CD14-positive monocyte (primary cell): ENCODE measurements at places on chromosomes 3 and 15.

DNA sequence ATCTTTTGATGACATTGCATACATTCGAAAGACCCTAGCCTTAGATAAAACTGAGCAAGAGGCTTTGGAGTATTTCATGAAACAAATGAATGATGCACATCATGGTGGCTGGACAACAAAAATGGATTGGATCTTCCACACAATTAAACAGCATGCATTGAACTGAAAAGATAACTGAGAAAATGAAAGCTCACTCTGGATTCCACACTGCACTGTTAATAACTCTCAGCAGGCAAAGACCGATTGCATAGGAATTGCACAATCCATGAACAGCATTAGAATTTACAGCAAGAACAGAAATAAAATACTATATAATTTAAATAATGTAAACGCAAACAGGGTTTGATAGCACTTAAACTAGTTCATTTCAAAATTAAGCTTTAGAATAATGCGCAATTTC lies 16.7 kb downstream of the KCNMB3 start:
- H3K4me3 ChIP-seq: no peak overlapping the region
- no peak overlapping the region for H3K27ac ChIP-seq
- DNase-seq: no peak
- H3K4me1 ChIP-seq: no peaks in the 10 kb centered on the region

GRCh38 chr3:108322352-108322751 lies 26.0 kb downstream of the HHLA2 start:
- no peaks in the 10 kb centered on the region for H3K27me3 ChIP-seq
- no peaks in the 10 kb centered on the region for H3K4me1 ChIP-seq
- no peak for DNase-seq
- no peak overlapping the region for H3K4me3 ChIP-seq
- H3K36me3 ChIP-seq: no peaks in the 10 kb centered on the region

DNA sequence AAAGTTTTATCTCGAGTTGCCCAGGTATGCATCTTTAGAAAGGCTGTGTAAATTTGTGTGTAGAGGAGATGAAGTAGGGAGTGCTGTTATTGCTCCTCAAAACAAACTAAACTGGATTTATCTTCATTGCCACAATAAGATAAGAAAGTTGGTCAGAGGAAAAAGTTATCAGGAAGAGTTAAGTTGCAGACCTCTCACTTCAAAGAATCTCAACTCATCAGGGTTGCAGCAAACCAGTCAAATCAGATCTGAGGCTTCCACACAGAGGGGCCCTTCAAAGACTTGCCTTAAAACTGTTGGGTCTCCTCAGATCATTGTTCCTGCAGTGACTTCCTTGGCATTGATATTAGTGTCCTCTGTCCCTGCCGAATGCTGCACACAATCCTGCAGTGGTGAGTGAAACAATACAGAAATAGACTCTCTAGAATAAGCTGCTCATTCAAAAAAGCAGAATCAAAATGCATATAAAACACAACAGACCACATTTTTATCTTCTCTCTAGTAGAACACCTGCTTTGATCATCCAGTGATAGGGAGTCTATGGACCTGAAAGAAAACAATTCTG lies 191.2 kb upstream of the CBLB start:
- DNase-seq: no peak
- H3K4me1 ChIP-seq: no peaks in the 10 kb centered on the region
- H3K27me3 ChIP-seq: no peaks in the 10 kb centered on the region
- H3K4me3 ChIP-seq: no peak overlapping the region
- H3K27ac ChIP-seq: no peak overlapping the region

GRCh38 chr3:112619295-112619694 lies 21.6 kb downstream of the CCDC80 start:
- H3K36me3 ChIP-seq: no peaks in the 10 kb centered on the region
- DNase-seq: peak; percentile 55
- H3K4me1 ChIP-seq: peaks cover 7% of the 10 kb centered on the region
- H3K27me3 ChIP-seq: no peaks in the 10 kb centered on the region

DNA sequence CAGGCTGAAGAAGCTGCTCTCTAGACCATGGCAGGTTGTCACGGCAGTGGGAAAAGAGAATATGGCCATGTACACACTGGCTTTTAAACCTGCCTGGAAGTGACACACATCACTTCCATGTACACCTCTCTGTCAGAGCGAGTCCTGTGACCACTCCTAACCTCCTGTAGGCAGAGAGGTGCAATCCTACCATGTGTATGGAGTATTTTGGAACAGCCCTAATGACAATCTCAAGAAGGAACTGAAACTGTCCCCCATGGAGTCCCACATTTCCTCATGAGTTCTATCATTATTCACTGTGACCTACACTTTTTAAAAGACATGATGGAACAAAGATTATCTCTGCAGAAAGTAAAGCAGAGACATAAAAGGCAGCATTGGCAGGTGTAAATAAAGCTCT lies 153.4 kb upstream of the PFN2 start:
- H3K27ac ChIP-seq: no peak overlapping the region
- no peaks in the 10 kb centered on the region for H3K36me3 ChIP-seq
- H3K4me3 ChIP-seq: no peak overlapping the region
- no peak for DNase-seq
- no peaks in the 10 kb centered on the region for H3K4me1 ChIP-seq

- no peaks in the 10 kb centered on the region for H3K4me1 ChIP-seq
- DNase-seq: no peak
- no peaks in the 10 kb centered on the region for H3K27me3 ChIP-seq
- no peaks in the 10 kb centered on the region for H3K36me3 ChIP-seq
- no peak overlapping the region for H3K27ac ChIP-seq
Observed at GRCh38 chr3:124428372-124429128, 301.7 kb upstream of the UMPS start.

GRCh38 chr3:88671573-88671972 lies 435.8 kb upstream of the EPHA3 start:
- no peaks in the 10 kb centered on the region for H3K27me3 ChIP-seq
- no peak overlapping the region for H3K27ac ChIP-seq
- H3K4me3 ChIP-seq: no peak overlapping the region
- no peak for DNase-seq

- no peak for DNase-seq
- no peaks in the 10 kb centered on the region for H3K36me3 ChIP-seq
- no peaks in the 10 kb centered on the region for H3K4me1 ChIP-seq
- no peak overlapping the region for H3K4me3 ChIP-seq
- H3K27me3 ChIP-seq: no peaks in the 10 kb centered on the region
Observed at GRCh38 chr3:63557912-63558311, 94.6 kb upstream of the SNTN start.

DNA sequence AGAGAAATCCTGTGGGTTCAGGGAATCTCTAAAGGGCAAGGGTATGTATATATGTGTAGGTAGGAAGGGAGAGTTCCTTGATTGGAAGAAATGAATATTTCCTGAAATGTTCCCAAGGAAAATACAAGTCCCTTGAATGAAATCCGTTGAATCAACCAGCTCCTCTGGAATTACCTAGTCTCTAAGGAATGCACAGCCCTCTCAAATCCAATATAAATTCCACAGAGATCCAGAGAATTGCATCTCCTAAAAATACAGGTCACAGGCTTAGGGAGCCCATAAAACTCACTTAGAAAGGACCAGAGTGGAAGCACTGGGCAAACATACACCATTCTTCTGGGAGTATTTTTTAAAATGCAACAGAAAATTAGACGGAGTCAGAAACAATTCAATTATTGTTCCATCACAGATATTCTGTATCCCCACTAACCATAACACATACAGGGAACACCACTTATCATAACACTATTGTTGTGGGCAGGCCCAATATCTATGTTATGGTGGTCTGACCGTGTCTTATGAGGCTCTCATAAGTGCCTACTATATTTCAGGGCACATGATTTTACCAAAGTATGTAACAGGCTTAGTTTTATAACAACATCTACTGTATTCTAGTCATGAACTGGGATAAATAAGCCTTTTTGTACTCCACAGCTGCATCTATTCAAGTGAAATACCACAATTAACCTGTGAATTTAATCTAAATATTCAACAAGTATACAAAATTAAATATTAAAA lies 43.7 kb downstream of the IGSF11 start:
- no peaks in the 10 kb centered on the region for H3K36me3 ChIP-seq
- no peaks in the 10 kb centered on the region for H3K4me1 ChIP-seq
- H3K27me3 ChIP-seq: no peaks in the 10 kb centered on the region
- no peak for DNase-seq

DNA sequence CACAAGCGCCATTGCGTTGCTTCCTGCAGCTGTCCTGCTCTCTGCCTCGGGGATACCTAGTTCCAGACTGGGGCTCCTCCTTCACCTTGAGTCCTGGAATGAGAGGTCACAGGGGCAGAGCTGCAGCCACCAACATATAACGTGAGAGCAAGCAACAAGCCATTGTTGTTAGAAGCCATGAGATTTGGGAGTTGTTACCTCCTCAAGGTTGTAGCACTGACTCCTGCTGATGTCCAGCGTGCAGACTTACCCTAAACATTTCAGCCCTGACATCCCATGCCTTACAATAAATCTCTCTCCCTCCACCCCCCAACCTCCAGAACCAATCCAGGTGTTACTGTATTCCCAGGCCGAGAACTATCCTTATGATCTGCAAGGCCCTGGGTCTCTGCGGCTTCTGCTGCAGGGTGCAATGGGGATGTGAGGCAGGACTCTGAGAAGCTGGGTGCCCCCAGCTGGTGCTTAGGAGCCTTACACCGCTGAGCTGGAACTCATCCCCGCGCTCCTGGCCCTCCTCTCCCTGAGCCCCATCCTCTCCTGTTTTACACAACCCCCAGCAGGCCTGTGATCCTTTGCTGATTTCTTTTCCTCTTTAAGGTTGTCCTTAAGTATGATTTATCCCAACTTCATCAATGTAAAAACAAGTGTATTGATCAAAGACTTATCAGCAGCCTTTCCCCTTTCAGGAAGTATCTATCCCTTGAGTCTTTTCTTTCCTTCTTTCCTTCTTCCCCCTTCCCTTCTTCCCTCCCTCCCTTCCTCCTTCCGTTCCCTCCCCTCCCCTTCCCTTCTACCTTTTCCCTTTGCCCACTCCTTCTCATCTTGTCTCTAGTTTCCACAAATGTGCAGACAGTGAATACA lies 84.2 kb upstream of the ABHD2 start:
- H3K27ac ChIP-seq: no peak overlapping the region
- no peak overlapping the region for H3K4me3 ChIP-seq
- no peaks in the 10 kb centered on the region for H3K27me3 ChIP-seq
- DNase-seq: no peak
- H3K4me1 ChIP-seq: no peaks in the 10 kb centered on the region

- H3K27me3 ChIP-seq: no peaks in the 10 kb centered on the region
- no peak for DNase-seq
- peaks cover 18% of the 10 kb centered on the region for H3K36me3 ChIP-seq
- peaks cover 68% of the 10 kb centered on the region for H3K4me1 ChIP-seq
Observed at GRCh38 chr3:172520301-172520831, 2.9 kb downstream of the TNFSF10 start.

DNA sequence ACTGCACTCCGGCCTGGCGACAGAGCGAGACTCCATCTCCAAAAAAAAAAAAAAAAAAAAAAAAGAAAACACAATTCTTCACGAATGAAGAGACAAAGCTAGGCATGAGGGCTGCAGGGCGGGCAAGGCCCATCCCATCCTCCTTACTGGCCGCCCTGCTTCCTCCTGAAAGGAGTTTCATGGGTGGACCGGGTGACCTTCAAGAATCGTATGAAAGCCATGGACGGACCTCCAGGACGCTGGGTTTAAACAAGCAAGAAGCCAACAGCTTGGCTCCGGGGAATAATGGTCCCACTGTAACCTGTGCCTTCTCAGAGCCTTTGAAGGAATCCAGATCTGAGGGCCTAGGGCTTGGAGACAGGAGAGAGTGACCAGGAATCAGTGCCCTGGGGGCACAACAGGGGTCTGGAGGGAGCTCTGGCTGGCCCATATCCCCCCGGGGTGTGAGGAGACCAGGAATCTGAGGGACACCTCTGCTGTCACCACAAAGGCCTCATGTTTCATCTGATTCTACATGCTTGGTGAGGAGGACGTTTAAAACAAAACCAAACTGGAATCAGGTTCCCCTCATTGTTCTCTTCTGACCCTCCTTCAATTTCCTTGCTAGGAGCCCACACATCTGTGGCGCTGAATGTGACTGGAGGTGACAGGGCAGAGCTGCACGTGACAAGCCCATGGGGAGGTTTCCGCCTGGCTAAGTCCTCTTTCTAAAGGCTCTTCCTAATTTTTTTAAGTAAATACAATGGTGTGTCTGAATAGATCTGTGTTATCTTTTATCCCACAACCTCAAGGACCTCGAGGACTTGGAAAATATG lies 46.1 kb downstream of the WHAMM start:
- no peak overlapping the region for H3K4me3 ChIP-seq
- no peak overlapping the region for H3K27ac ChIP-seq
- peaks cover 13% of the 10 kb centered on the region for H3K4me1 ChIP-seq
- DNase-seq: no peak
- H3K27me3 ChIP-seq: no peaks in the 10 kb centered on the region

DNA sequence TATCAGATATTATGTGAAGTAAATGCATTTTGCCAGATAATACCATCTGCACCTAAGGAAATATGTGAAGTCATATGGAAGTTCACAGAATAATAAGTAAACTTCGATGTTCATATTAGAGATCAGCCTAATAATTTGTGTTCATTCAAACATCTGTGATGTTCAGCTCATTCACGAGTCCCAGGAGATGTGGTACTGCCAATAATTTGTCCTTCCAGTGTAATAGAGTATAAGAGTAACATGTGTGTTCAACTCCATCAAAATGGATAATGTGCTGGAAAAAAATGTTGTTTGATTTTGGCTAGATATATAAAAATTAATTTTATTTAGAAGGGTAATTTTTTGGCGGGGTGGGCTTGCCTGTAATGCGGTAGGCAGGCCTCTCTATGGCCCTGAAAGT lies 75.4 kb upstream of the ARL6 start:
- DNase-seq: no peak
- H3K27me3 ChIP-seq: no peaks in the 10 kb centered on the region
- no peaks in the 10 kb centered on the region for H3K36me3 ChIP-seq
- H3K4me1 ChIP-seq: no peaks in the 10 kb centered on the region
- no peak overlapping the region for H3K4me3 ChIP-seq
- no peak overlapping the region for H3K27ac ChIP-seq

- peaks cover 16% of the 10 kb centered on the region for H3K27me3 ChIP-seq
- no peaks in the 10 kb centered on the region for H3K36me3 ChIP-seq
- peaks cover 30% of the 10 kb centered on the region for H3K4me1 ChIP-seq
- DNase-seq: no peak
Observed at GRCh38 chr3:195544230-195544536, 1.1 kb upstream of the PPP1R2 start.

- H3K4me1 ChIP-seq: no peaks in the 10 kb centered on the region
- H3K36me3 ChIP-seq: no peaks in the 10 kb centered on the region
- peaks cover 4% of the 10 kb centered on the region for H3K27me3 ChIP-seq
- H3K4me3 ChIP-seq: no peak overlapping the region
- no peak for DNase-seq
Observed at GRCh38 chr15:41879321-41879845, 14.5 kb downstream of the SPTBN5 start.

DNA sequence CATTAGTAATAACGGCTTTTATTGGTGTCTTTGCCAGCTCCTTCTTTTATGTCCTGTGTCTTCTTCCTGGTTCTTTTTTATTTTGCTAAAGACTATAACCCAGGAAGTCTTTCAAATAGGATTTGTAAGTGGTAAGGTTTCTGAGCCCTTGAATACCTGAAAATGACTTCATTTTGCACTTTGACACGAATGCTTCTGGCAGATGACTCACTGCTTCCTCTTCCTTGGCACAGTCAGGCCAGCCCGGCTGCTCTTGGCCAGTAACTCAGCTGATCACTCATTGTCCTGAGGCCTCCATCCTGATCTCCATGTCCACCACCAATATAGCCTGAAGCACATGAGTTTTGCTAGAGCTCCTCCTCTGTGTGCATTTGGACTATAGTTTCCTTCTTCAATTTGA lies 48.7 kb upstream of the NR2E3 start:
- H3K4me1 ChIP-seq: no peaks in the 10 kb centered on the region
- H3K27ac ChIP-seq: no peak overlapping the region
- H3K27me3 ChIP-seq: no peaks in the 10 kb centered on the region
- no peak overlapping the region for H3K4me3 ChIP-seq
- no peaks in the 10 kb centered on the region for H3K36me3 ChIP-seq
